C1 segment of cervical spinal cord (tissue), 14 donors: ENCODE measurements at places on chromosomes 6 and 20.

GRCh38 chr6:22067122-22067521, 229.7 kb downstream of the PRL start:
- no peak for DNase-seq

DNA sequence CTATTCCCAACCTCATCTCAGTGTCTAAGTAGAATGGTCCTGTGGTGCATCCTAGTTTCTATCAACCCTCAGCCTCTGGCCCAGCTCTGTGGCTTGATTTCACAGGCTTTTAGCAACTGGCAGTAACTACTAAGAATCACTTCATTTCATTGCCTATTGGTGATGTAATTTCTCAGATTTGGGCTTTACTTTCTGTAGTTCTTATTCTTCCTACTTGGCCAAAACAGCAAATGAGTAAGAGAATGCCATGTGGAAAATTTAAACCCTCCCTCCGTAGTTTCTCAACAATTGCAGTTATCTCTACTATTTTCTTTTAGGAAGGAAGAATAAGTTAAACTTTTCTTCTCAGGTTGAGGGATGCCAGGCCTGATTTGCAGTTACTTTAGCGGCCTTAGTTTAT, 387.3 kb downstream of the CDKAL1 start:
- DNase-seq, result no peak

DNA sequence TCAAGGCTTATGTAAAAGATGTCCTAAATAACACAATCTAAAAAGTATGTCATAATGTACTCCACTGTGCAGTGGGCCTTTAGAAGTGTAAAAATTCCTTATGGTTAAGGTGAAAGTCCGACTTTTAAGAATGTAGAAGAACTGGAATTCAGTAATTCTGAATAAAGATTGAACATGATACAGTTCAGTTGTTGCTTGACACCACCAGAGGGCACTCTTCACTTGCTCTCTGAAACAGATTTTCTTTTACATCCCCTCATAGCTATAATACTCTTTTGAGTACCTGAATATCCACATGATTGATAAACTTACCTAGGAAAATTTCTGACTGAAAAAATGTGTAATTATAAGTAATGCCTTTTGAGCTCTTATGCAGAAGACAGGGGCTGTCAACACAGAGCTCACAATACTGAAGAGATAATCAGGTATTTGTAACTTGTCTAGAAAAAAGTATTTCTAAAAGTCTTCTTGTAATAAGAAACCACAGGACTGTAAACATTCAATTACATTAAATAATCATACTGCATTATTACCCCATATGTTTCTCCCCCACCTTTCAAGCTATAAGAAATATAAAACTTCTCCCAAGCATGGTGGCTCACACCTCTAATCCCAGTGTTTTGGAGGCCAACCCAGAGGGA, 92.1 kb downstream of the POPDC3 start:
- no peak for DNase-seq

GRCh38 chr6:10687582-10687981, 6.8 kb downstream of the C6orf52 start:
- DNase-seq, result no peak

GRCh38 chr6:45461486-45461885, 83.8 kb upstream of the SUPT3H start:
- no peak for DNase-seq
